Central memory CD8-positive, alpha-beta T cell (primary cell): ENCODE measurements at places on chromosomes 6 and 20.

- no peak for DNase-seq
Measured at GRCh38 chr6:34697544-34697836, 923 bp upstream of the ILRUN start.

- DNase-seq = no peak
Measured at GRCh38 chr20:54491506-54491905, 16.1 kb downstream of the DOK5 start.

DNA sequence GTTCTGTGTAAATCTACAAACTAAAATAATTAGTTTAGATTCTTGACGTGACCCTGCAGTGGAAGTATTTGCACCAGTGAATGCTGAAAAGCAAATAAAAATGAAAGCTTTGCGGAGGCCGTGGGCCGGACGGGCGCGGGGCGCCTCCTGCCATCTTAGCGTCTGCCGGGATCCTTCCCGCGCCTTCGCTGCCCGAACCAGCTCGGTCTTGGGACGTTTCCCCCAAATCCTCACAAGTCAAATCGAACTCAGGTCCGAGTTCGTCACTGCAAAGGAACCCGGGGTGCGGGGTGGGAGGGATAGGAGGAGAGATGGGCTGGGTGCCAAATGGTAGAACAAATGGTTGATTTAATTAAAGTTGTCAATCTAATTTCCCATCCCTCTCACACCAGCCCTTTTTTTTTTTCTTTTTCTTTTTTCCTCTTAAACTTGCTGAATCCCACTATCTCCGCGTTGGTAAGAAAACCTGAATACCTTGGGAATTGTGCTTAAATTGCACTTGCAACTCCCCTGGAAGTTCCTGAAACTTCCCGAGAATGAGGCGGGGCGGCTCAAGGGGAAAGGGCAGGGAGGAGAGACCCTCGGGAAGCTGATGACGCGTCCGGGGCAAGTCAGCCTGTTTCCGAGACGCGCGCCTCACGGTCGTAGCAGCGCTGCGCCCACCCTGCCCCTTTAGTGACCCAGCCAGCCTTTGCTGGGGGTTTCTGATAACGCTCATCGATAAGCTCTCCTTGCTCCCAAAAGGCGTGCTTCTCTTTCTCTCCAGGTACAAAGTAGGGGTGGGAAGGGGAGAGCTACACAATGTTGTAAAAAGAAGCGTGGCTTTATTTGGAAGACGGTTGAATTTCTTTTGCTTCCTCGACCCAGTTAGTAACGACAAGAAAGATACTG is 1.8 kb downstream of the GJA1 start:
- no peak for DNase-seq

DNA sequence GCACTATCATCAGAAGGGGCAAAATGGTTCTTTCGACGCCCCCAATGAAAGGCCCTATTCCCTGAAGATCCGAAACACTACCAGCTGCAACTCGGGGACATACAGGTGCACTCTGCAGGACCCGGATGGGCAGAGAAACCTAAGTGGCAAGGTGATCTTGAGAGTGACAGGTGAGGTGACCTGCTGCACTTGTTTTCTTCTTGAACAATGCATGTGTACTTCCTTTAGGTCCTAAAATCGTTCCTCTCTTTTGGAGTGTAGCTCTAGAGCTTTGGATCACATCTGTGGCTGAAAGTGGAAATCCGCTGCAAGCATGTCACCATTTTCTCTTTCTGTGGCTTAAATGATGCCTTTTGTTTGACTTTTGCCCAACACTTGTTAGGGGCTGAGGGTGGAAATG is 14.0 kb downstream of the CD83 start:
- DNase-seq = no peak

DNA sequence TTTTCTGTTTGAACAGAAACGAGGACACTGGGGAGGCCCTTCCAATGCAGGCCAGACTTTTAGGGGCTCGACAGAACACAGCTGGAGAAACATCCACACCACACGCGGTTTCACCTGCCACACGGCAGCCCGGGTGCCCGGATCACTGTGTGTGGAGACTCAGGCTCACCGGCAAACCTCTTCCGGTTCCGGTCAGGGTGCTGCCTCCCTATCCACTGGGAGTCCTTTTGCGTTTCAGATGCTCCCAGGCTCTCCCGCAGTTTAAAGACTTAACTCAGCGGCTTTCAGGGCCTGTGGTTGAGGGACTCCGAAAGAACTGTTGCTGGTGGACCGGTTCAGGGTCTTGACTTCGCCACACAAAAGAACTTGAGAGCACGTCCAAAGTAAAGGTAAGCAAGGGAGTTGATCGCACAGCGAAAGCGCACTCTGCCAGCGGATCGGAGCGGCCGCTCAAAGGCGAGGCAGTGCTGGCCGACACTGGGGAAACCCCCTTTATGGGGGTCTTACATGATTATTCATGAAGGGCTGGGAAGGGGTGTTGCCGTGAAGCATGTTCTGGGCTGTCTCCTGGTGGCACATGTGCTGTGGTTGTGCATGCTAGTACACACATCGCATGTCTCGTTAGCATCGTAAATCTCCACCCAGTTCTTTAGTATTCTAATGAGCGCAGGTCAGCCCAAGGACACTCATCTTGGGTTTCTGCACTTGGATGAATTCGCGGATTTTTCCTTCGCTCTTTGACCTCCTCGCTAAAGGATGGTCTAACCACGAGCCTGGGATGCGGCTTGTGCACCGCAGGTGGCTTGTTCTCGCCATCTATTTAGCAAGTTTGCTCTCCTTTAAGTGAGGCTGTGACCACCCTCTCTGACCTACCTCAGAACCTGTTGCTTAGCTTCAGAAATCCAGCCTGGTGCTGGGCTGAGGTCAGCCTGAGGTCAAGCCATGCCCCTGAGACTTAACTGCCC is 180.3 kb downstream of the CDH26 start:
- no peak for DNase-seq

- no peak for DNase-seq
Measured at GRCh38 chr6:105560611-105561066, 157.8 kb upstream of the PREP start.

DNA sequence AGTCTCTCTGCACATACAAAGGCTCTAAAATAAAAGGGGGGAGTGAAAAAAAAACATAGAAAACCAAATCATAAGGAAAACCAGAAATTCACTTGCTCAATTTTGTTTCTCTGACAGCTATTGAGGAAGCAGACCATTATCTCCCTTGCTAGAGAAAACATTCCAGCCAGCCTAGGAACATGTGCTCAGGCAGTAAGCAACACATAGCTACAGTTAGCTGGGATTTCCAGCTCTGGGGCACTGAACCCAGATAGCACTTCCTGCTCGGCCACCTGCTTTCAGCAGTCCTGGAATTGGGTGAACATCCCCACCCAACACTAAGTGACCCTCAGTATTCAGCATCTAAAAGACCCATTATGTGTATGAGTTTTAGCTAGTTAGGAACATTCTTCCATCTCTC is 61.3 kb downstream of the TNFRSF21 start:
- DNase-seq = no peak

- no peak for DNase-seq
Measured at GRCh38 chr6:100573166-100573565, 108.4 kb upstream of the SIM1 start.

DNA sequence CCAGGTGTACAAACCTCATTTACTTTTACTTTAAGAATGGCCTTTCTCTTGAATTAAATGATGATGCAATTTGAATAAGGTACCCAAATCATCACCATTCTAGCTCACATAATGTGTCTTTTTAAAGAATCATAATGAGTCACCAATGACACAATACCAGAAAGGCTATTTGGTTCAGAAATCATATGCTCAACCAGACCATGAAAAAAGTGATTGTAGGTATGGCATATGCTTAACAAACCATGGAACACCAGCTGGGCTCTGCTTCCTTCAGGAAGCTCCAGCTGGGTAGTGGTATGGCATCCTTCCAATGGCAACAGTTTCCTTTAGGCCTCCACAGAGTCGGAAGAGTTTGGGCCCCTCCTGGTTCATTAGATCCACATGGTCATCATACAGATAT is 128.2 kb downstream of the FRK start:
- DNase-seq = no peak

- DNase-seq = no peak
Measured at GRCh38 chr6:82330171-82330804, 33.3 kb upstream of the TPBG start.
